ENCODE measurements at places on chromosomes 7 and 10. TPM values are rescaled to one million over a fixed set of nuclear protein-coding genes. Genes with fewer than 3 reads are reported as not detected.

The OGDHL gene
- not detected for polyA plus RNA-seq

The CFAP58 gene
- not detected for polyA plus RNA-seq

The CALCR gene
- not detected for polyA plus RNA-seq

The PPP1R17 gene
- 0.20 TPM for polyA plus RNA-seq

The PDE6C gene
- not detected for polyA plus RNA-seq

The DLG5 gene
- polyA plus RNA-seq, result not detected

The CPN1 gene
- not detected for polyA plus RNA-seq

The HSPA12A gene
- not detected for polyA plus RNA-seq

The IGF2BP3 gene
- 5.3 TPM for polyA plus RNA-seq

The AGBL3 gene
- polyA plus RNA-seq, result 0.03 TPM

The FAM241B gene
- not detected for polyA plus RNA-seq
